ENCODE measurements at places on chromosomes 2 and 18. TPM values are rescaled to one million over a fixed set of nuclear protein-coding genes. Genes with fewer than 3 reads are reported as not detected.

LIPG gene
- polyA plus RNA-seq = 32.9 TPM

DNA sequence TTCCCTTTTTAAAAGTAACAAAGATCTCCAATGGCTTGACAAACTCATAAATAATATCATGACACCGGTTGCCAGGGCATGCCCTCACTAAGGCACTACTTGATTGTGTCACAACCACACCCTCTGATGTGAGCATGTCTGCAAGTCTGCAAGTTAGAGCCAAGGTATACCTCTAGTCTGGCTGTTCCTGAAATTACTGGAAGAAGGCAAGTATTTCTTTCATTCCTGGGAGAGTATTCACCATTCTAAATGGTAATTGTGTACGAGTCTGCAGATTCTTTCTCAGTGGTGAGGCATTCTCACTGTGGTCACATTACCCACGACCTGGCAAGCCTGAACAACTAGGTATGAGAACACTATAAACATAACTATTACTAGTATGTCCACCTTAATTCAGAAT is 25.7 kb upstream of the RNU4ATAC start:
- DNase-seq = no peak
- H3K36me3 ChIP-seq = peaks cover 37% of the 10 kb centered on the region
- H3K4me3 ChIP-seq = no peak overlapping the region

- DNase-seq = no peak
- no peaks in the 10 kb centered on the region for H3K36me3 ChIP-seq
- H3K4me3 ChIP-seq = no peak overlapping the region
- H3K27me3 ChIP-seq = no peaks in the 10 kb centered on the region
- peaks cover 31% of the 10 kb centered on the region for H3K4me1 ChIP-seq
Observed at GRCh38 chr2:64114912-64115277, 29.3 kb downstream of the PELI1 start.

DNA sequence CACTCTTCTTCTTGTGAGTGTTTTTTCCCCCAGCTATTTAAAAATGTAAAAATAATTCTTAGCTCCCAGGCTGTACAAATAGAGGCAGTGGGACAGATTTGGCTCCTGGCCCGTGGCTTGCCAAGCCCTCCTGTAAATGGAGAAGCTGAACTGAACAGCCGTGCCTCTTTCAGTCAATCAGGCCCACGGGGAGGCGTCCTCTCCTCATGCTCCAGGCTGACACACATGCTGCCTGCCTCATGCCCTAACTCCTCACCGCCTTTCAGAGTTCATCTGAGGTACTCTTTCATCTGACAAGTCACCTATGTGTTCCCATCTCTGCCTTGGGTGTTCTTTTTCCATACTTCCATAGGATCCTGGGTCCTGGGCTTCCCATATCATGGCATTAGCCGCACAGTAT is 58.9 kb downstream of the BMP10 start:
- H3K36me3 ChIP-seq = no peaks in the 10 kb centered on the region
- H3K4me1 ChIP-seq = no peaks in the 10 kb centered on the region
- H3K4me3 ChIP-seq = no peak overlapping the region
- no peak for DNase-seq
- H3K27ac ChIP-seq = no peak overlapping the region

DNA sequence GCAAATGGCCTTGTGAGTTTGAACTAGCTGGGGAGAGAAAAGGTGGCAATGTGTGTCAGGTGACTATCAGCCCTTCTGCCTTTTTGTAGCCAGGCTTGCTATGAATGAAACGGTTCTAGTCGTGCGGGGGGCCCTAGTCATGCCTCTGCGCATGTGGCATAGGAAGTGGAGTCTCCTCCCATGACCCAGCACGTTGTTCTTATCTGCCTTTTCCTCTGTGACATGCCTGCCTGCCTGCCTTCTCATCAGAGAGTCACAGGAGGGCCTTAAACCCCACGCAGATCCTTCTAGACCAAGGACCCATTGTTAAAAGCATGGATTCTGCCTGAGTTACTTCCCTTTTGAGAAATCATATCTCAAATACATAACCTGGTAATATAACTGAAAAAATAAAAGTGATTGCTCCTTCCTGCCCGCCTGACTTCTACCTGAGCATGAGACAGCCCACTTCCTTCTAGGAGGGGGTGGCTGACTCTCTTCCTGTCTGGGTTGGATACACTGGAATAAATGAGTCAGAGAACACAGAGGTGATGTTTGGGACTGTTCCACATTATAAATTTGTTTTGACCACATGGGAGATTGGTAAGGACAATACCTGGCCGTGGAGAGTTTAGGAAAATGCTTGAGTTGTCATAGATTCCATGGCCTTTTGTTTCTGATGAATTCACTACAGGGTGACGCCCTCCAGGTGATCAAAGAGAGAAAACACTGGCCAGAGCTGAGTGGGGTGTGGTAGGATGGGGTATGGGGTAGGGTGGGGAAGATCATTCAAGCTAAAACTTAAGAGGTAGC is 49.8 kb downstream of the FBLN7 start:
- H3K4me1 ChIP-seq = no peaks in the 10 kb centered on the region
- no peak overlapping the region for H3K4me3 ChIP-seq
- H3K27me3 ChIP-seq = peaks cover 4% of the 10 kb centered on the region
- peak; percentile 7 for DNase-seq
- no peak overlapping the region for H3K27ac ChIP-seq
- H3K36me3 ChIP-seq = no peaks in the 10 kb centered on the region

DNA sequence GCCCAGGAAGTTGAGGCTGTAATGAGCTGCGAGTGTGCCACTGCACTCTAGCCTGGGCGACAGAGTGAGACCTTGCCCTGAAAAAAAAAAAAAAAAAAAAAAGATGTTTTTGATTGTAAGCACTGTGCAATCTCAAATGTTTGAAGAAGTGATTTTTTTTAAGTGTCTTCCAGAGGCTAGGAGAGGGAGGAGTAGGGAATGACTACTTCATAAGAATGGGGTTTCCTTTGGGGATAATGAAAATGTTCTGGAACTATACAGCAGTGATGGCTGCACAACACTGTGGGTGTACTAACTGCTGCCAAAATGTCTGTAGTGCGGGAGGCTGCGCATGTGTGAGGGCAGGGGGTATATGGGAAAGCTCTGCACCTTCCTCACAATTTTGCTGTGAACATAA is 83.7 kb downstream of the MCFD2 start:
- no peaks in the 10 kb centered on the region for H3K27me3 ChIP-seq
- no peak overlapping the region for H3K27ac ChIP-seq
- no peak for DNase-seq
- peaks cover 4% of the 10 kb centered on the region for H3K4me1 ChIP-seq
- no peaks in the 10 kb centered on the region for H3K36me3 ChIP-seq

DNA sequence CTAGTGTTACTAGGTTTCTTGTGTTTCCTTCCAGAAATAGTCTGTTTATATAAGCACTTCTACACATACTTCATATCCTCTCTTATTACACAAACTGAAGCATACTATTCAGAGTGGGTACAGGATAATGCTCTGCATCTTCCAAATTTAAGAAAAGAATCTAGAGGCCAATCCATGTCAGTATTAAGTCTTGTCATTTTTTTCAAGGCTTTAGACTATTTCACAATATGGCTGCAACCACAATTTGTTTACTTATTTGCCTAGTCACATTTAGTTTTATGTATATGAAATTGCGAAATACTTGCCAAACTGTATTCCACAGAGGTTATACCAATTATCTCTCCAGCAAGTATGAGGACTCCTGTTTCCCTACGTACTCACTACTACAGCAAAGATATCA is 27.9 kb downstream of the IWS1 start:
- DNase-seq = no peak
- H3K36me3 ChIP-seq = peaks cover 59% of the 10 kb centered on the region
- no peak overlapping the region for H3K4me3 ChIP-seq
- no peak overlapping the region for H3K27ac ChIP-seq
- H3K27me3 ChIP-seq = no peaks in the 10 kb centered on the region
- H3K4me1 ChIP-seq = no peaks in the 10 kb centered on the region

DNA sequence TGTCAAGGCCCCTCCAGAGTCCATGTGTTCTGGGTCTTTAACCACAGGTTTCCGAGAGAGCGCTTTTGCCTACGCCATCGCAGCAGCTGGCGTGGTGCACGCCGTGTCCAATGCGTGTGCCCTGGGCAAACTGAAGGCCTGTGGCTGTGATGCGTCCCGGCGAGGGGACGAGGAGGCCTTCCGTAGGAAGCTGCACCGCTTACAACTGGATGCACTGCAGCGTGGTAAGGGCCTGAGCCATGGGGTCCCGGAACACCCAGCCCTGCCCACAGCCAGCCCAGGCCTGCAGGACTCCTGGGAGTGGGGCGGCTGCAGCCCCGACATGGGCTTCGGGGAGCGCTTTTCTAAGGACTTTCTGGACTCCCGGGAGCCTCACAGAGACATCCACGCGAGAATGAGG is 9.3 kb downstream of the WNT10A start:
- DNase-seq = no peak
- H3K4me3 ChIP-seq = no peak overlapping the region
- peaks cover 78% of the 10 kb centered on the region for H3K27me3 ChIP-seq
- H3K27ac ChIP-seq = no peak overlapping the region

DNA sequence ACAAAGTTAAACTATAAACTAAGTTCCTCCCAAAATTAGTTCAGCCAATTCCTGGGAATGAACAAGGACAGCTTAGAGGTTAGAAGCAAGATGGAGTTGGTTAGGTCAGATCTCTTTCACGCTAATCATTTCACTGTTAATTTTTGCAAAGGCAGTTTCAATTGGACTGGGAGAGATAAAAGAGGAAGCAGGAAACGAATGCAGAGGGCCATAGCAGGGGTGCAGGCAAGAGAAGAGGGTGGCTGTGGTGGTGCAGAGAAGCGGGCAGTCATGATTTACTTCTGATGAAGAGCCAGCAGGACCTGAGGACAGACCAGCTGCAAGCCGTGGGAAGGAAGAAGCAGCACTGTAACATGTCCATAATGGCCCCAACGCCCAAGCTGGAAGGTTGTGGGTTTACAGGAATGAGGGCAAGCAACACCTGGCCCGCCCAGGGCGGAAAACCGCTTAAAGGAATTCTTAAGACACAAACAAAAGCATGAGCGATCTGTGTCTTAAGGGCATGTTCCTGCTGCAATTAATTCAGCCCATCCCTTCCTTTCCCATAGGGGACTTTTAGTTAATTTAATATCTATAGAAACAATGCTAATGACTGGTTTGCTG is 4.1 kb upstream of the RMP24 start:
- no peak for DNase-seq
- H3K4me1 ChIP-seq = peaks cover under 1% of the 10 kb centered on the region
- H3K27ac ChIP-seq = no peak overlapping the region
- H3K36me3 ChIP-seq = no peaks in the 10 kb centered on the region

L3MBTL4 gene
- polyA plus RNA-seq = 4.0 TPM

- no peak for DNase-seq
- H3K4me3 ChIP-seq = no peak overlapping the region
- H3K27ac ChIP-seq = no peak overlapping the region
- H3K4me1 ChIP-seq = no peaks in the 10 kb centered on the region
- H3K27me3 ChIP-seq = no peaks in the 10 kb centered on the region
- H3K36me3 ChIP-seq = no peaks in the 10 kb centered on the region
Observed at GRCh38 chr18:23970161-23971096, 44.1 kb upstream of the TTC39C start.

DNA sequence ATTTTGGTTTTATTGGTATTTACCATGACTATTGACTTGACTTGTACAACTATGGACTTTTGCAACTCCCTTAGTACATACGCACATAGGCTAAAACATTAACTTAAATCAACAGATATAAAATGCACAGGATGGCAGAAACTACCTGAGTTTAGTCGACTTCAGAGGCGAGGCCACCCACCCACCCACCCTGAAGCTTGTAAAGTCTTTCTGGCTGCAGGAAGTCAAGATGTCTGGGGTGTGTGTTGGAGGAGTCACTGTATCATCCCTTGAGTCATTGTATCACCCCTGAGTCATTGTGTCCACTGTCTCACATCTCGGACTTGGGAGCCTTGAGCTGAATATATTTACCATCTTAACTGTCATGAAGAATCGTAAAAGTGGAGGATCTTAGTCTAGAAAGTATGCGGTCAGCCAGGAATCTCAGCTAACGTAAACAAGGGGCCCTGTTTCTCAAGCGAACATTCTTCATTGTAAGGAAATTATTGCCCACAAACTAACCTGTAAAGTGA is 140.0 kb upstream of the ST6GAL2 start:
- H3K4me1 ChIP-seq = no peaks in the 10 kb centered on the region
- DNase-seq = no peak
- no peaks in the 10 kb centered on the region for H3K36me3 ChIP-seq
- H3K4me3 ChIP-seq = no peak overlapping the region
- no peak overlapping the region for H3K27ac ChIP-seq

GRCh38 chr2:83944191-83944590 is 514.9 kb downstream of the SUCLG1 start:
- no peaks in the 10 kb centered on the region for H3K27me3 ChIP-seq
- no peak overlapping the region for H3K27ac ChIP-seq
- H3K36me3 ChIP-seq = no peaks in the 10 kb centered on the region
- DNase-seq = no peak
- H3K4me1 ChIP-seq = no peaks in the 10 kb centered on the region

SEMA4C gene
- 28.2 TPM for polyA plus RNA-seq

IL36G gene
- 0.51 TPM for polyA plus RNA-seq

CAPN14 gene
- polyA plus RNA-seq = 0.13 TPM

DNA sequence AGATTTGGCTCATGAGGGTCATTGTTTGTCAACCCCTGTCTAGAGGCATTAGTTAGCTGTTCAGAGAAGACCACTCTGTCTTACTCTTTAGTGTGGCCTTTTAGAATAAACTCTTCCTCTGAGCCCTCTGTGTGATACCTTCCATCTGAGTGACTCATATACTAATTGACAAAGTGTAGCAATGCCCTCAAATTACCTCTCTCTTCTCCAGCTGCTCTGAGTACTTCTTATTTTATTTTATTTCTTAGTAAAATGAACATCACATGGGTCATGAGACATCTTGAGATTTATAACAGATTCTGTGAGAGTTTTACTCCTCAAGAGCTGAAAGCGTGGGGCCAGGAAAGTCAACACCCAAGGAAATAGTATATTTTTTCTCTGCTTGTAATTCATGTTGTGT is 67.4 kb downstream of the KCTD18 start:
- H3K27me3 ChIP-seq = no peaks in the 10 kb centered on the region
- no peak overlapping the region for H3K4me3 ChIP-seq
- H3K27ac ChIP-seq = no peak overlapping the region
- H3K4me1 ChIP-seq = no peaks in the 10 kb centered on the region
- DNase-seq = no peak
- H3K36me3 ChIP-seq = peaks cover 65% of the 10 kb centered on the region

KIF5C gene
- 16.0 TPM for polyA plus RNA-seq

CD28 gene
- 1.5 TPM for polyA plus RNA-seq

GRCh38 chr2:176109192-176109901 is 2.3 kb downstream of the HOXD11 start:
- H3K27me3 ChIP-seq = peaks cover 96% of the 10 kb centered on the region
- no peaks in the 10 kb centered on the region for H3K36me3 ChIP-seq
- H3K4me1 ChIP-seq = no peaks in the 10 kb centered on the region
- no peak overlapping the region for H3K4me3 ChIP-seq

SLC9A4 gene
- polyA plus RNA-seq = 0.04 TPM

GRCh38 chr2:108428286-108429009 is 20.6 kb upstream of the GCC2 start:
- no peaks in the 10 kb centered on the region for H3K27me3 ChIP-seq
- no peaks in the 10 kb centered on the region for H3K36me3 ChIP-seq
- no peak for DNase-seq
- no peak overlapping the region for H3K27ac ChIP-seq
- no peak overlapping the region for H3K4me3 ChIP-seq

ALPG gene
- polyA plus RNA-seq = not detected

DNAJC10 gene
- polyA plus RNA-seq = 168 TPM

- no peak overlapping the region for H3K4me3 ChIP-seq
- no peaks in the 10 kb centered on the region for H3K36me3 ChIP-seq
- no peak for DNase-seq
- no peaks in the 10 kb centered on the region for H3K4me1 ChIP-seq
- H3K27me3 ChIP-seq = no peaks in the 10 kb centered on the region
Observed at GRCh38 chr2:8509621-8510020, 172.2 kb upstream of the ID2 start.
